Right cardiac atrium (tissue), 5 donors: ENCODE measurements at places on chromosomes 4 and X. TPM values are rescaled to one million over a fixed set of nuclear protein-coding genes. Genes with fewer than 3 reads are reported as not detected.

Gene DNAAF6
- total RNA-seq, result not detected

- peak; percentile 69 for DNase-seq
Observed at GRCh38 chrX:40097141-40097503, 636 bp downstream of the BCOR start.

DNA sequence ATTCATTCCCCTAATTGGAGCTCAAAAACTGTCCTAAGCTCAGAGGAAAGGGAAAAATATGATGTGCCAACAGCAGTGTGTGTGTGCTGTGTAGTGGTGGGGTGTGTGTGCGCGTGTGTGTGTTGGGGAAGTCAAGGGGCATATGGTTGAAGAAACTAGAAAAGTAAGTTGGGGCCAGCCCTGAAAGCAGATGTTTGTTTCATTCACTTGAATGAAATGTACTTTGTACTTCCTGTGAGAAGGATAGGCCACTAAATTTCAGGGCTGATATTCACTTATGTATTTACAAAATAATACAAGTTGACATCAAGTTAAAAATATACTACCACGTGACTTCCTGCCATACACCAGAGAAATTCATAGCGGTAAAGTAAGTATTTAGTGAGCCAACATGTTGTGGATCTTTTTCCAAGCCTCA, 151.3 kb upstream of the JADE1 start:
- DNase-seq, result no peak

- no peak for DNase-seq
Observed at GRCh38 chr4:141702472-141703182, 66.2 kb downstream of the IL15 start.

DNA sequence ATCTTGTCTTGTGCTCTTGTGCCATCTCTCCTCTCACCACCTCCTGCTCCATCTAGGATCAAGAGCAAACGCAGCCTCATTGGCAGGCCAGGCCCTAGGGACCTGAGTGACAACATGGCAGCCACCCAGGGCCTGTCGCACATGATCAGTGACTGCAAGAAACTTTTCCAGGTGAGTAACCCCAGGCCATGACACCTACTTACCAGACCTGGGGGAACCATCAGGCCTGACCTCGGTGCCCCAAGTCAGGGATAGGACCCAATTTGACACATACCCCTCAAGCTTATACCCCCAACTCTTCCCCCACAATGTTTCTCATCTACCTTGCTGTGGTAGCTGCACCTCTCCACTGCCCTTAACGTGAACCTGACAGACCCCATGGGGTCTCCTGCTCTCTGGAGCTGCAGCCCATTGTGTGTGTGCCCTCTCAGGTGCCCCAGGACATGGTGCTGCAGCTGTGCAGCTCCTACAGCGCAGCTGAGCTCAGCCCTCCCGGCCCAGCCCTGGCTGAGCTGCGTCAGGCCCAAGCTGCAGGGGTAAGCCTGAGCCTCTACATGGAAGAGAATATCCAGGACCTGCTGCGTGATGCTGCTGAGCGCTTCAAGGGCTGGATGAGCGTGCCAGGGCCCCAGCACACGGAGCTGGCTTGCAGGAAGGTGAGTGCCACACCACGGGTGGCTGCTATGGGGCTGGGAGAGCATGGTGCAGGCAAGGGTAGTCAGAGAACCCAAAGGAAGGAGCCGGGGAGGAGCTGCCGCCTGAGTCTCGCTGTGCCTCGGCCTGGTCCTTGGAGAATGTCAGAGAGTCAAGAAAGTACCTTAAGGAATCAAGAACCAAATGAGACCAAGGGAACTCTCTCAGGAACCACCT, 74.8 kb downstream of the STARD8 start:
- DNase-seq, result no peak

DNA sequence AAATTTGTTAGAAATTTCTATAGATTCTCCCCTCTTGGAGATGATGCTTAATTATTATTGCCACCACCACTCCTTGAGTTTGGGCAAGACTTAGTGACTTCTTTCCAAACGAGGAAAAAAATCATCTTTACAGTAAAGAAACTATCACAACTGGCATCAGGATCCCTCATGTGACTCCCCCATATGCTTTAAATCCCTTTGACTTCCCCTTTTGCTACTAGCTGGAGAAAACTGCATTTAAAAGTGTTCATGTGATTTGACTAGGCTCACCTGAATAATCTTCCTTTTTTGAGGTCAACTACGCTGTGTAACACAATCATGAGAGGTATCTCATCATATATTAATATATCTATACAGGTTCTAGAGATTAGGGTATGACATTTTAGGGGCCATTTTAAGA, 30.3 kb upstream of the ENOX2 start:
- DNase-seq, result no peak

- no peak for DNase-seq
Observed at GRCh38 chr4:165972747-165973146, 99.7 kb downstream of the TLL1 start.

Gene S100G
- total RNA-seq, result not detected

GRCh38 chr4:26424153-26424552, 66.1 kb downstream of the CCKAR start:
- DNase-seq, result no peak

Gene PLK4
- 0.49 TPM for total RNA-seq

- DNase-seq, result no peak
Observed at GRCh38 chrX:79035421-79035820, 90.2 kb downstream of the P2RY10 start.

GRCh38 chr4:165210566-165210965, 3.2 kb downstream of the KLHL2 start:
- no peak for DNase-seq

GRCh38 chr4:176660561-176660960, 132.2 kb downstream of the VEGFC start:
- no peak for DNase-seq

GRCh38 chrX:38282049-38282448, 45.3 kb downstream of the RPGR start:
- peak; percentile 16 for DNase-seq

Gene SPATA18
- 3.1 TPM for total RNA-seq

GRCh38 chr4:112938461-112939058, 110.9 kb upstream of the ANK2 start:
- no peak for DNase-seq

GRCh38 chr4:159429693-159430035, 326.8 kb downstream of the RAPGEF2 start:
- DNase-seq, result no peak

DNA sequence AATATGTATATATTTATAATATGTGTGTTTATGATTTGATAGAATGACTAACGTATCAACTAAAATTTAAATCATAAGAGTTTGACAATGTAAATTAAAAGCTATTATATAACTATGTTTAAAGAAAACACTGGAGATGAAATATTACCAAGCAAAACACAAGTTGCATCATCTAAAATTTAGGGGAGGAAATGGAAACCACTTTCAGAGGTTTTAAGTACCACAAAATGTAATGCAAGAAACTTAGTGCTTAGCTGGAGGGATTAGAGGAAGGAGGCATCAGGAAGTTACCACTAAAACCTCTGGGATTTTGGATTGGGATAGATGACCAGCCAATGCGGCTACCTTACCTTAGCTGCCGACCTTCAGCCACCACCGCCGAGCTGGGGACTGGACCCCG, 1192.1 kb upstream of the PRKX start:
- no peak for DNase-seq

GRCh38 chr4:189613207-189613606, 327.5 kb upstream of the FRG1 start:
- DNase-seq, result no peak

Gene LRRC66
- 0.47 TPM for total RNA-seq

Gene TKTL1
- total RNA-seq, result 9.7 TPM

GRCh38 chrX:15834827-15835595, 19.6 kb downstream of the AP1S2 start:
- DNase-seq, result no peak

DNA sequence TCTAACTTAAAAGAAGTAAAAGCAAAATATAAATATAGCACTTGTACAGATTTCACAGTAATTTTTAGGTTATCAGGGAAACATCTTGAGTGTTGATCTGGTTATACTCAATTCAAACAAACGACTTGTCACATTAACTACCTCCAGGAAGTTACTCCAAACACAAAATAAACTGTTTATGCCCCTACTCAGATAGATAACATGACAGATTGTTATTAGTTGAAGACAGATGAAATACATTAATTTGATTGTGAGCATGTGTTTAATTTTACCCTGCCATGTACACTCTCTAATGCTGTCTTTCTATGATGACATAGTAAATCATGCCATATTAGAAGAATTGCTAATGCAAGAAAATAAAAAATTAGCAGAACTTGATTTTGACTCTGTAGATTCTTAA, 88.0 kb downstream of the RAB28 start:
- DNase-seq, result no peak

Gene OTC
- total RNA-seq, result 1.1 TPM
